ENCODE measurements at places on chromosomes 6 and 20.

DNA sequence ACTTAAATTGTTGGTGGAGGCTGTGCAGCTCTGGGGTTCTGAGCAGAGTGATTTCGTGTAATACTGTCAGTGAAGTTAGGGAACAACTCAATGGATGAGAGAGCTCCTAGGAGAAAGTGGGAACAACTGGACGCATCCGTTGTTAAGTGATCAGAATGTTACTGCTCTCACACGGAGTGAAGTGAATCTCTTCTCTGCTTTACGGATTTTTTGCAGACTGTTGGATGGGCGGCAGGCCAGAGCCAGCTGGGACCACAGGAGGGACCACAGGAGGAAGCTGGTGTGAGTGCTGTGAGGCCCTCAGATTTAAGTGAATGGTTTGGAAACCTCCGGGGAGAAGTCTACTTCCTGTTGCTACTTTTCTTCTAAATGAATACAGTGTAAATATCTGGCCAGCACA, 23.7 kb upstream of the PPP1R14C start:
- peak; percentile 66 for ATAC-seq

- no peak for ATAC-seq
These were observed 8.7 kb downstream of the PSMB9 start for GRCh38 chr6:32862725-32863124.

DNA sequence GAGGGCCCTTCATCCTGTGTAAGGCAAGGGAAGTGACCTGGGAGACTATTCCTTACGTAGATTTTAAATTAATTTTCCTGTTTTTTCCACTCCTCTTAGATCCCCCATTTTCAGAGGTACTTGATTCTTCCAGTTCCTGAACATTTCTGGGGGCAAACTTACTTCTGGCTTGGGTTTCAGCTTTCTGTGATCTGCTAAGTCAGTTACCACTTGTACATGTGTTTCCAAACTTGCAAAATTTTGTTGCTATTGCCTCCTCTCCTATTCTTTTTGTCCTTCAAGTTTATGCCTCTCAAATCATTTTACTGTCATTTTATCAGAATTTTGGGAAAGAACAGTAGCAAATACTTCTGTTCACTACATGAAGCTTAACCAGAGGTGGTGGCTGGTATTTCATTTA, 81.2 kb downstream of the QRSL1 start:
- ATAC-seq: no peak

DNA sequence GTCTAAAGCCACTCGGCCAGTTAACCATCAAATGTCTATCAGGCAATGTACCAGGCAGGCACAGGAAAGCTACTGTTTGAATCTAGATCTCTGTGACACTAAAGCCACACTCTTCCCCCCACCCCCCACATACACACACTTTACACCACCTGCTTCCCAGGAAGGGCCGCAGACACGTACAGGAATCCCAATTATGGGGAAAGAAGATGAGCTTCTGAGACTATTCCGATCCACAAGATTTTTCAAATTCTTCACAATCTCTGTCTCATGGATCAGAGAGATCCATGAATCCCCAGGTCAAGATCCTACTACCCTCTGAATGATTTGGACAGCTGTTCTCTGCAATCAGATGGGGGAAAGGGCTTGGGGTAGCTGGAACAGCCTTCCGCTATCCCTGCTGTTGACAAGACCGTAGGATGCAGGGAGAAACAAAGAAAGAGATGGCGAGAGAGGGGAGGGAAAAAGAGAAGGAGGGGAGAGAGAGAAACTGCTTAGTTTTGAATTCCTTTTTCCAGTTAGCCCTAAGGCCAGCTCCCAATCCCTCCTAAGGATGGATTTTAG, 25.4 kb upstream of the RIMS4 start:
- no peak for ATAC-seq

GRCh38 chr6:35473850-35474130, 5.6 kb downstream of the RPL10A start:
- no peak for ATAC-seq

DNA sequence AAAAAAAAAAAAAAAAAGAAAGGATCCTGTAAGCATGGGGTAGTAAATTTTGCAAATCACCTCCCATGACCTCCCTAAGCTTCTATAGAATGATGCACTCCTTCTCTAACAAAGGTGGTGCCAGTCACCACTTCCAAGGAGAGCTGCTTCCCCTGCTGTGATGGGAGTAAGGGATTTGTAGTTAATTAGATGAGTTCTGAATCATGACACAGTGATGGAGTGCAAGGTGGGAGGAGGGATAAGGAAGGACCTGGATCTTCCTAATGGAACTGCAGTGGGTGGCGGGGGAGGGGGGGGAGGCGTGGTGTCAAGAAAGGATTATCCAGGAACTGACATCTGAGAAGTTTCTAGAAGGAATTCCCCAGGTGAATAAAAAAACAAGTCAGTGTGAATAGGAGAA, 47.8 kb downstream of the NRN1 start:
- no peak for ATAC-seq

DNA sequence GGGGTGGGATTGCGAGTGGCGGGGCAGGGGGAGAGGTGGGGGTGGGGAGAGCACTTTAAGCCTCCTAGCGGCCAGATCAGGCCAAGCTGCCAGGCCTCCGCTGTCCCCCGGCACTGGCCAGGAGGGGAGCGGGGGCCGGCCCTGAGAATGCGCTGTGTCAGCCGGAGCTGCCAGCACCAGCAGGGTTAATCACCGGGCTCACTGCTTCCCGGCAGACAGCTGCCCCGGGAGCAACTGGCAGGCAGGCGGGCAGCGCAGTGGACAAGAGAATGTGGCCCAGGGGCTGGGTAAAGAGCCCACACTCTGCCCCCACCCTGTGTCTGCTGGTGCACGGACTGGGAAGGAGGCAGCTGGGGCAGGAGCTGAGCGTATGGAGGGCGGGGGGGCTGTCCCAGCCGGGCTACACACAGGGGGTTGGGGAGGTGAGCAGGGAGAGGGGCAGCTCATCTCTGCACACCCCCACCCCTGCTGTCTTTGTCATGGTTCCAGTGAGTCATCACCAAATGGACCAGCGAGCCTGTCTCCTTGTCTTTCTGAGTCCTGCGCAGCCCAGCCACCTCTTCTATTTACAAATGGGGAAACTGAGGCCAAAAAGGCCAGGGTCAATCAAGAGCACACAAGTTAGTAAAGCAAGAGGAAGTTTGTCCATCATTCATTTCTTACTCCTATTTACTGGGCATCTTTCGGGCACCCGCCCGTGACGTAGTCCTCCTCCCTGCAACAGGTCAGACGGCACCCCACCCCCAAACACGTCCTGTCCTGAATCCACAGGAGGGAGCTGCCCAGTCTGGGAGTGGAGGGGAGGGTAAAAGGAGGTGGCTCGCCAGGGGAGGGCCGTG, 2.1 kb upstream of the LAMA5 start:
- ATAC-seq: peak; percentile 61

GRCh38 chr20:11790046-11790445, 127.6 kb upstream of the BTBD3 start:
- ATAC-seq: peak; percentile 59

DNA sequence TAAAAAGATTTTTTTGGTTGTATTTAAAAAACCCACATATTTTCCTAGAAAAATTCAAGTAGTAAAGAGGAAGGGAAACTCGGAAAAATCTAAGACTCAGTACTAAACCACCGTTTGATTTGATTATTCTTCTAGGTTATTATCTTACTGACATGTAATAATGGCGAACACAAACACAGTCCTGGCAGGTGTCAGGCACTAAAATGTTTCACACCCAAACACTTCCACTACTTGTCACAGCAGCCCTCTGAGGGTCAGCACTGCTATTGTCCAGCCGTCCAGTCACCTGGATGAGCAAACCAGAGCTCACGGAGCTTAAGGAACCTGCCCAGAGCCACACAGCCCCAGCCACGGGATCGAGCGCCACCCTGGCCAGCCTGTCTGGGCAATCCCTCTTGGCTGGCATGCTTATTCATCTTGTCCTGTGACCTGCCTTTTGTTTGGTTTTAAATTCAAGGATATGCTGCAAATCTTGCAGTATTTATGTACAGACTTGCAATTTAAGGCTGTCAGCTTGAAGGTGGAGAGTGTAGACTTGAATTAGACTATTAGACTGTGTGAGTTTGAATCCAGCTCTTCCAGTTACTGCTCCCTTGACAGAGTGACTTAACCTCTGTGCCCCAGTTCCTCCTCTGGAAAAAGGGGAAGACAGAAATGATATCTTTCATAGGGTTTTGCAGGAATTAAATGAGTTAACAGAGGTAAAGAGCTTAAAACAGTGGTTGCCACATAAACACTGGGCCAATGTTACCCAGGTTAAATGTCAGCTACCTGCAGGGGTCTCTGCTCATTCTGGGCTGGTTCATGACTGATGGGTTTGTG, 82.2 kb downstream of the CDYL start:
- no peak for ATAC-seq

GRCh38 chr6:144036835-144037195, 28.8 kb upstream of the PLAGL1 start:
- peak; percentile 17 for ATAC-seq

GRCh38 chr20:48841196-48841874, 13.5 kb upstream of the PREX1 start:
- no peak for ATAC-seq

DNA sequence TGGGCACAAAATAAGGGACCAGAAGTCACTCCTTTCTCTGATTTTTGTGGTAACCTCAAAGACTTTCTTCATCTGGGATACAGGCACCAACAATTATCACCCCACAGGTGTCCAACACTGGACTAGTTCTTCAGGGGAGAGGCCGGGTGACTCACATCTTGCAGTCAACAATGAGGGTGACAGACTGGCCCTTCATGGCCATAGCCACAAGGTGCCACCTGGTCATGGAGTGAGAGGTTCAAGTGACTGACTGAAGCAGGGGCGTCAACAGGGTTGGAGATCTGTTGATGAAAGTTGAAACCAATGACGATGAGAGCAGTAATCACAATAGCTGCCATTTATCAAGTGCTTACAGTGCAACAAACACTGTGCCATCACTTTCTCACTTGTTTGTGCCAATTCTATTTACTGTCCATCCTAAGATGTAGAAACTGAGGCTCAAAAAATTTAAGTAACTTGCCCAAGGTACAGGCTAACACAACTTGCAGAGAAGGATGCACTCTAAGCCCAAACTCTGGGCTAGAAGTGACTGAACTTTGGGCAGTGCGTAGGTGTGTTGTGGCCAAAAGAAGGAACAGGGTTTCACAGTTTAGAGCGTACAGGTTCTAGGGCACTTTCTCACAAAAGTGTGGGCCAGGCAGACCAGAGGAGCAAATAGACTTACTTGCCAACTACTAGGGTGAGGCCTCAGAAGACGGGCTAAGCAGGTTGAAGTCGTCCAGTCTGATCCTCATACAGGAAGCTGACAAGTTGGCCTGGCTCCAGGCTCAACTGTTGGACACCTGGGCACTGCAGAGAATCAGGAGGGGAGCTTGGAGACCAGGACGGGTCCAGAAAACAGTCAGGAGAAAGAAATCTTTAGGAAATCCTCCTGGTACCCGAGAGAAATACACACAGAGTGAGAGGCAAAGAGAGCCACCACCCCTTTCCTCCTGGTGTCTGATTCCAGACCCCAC, 30.4 kb downstream of the HLA-DPB1 start:
- no peak for ATAC-seq

DNA sequence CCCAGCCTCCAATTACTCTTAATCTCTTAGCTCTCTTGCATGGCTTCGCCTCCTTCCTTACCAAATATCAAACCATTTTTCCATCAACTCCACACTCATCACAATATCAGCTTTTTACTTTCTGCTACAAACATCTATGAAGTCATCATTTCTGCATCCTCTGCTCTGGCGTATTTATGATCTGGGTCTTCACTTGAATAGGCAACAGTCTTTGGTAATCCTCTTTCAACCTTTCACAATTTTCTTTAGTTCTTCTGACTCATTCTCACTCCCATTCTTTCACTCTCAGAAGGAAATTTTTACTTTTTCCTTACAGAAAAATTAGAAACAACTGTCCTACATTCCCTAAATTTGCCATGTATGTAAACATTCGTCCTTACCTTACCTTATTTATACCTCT, 522.4 kb downstream of the HDGFL1 start:
- ATAC-seq: no peak

DNA sequence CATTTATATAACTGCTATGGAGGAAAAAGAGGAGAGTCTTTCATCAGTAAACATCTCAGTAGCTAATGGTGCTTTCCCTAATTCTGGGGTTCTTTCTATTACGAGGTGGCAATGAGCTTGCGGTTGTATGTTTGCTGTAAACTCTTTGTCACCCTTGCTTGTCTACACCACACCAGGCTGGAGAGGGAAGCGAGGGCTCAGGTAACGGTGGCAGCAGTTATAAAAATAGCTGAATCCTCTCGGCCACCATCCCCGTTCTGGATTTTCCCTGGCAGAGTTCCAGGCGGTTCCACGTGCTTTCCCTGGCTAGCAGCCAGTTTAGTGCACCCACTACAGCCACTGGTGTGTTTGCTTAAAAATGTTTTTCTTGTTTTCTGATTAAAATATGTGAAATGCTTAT, 39.0 kb downstream of the MAS1 start:
- ATAC-seq: no peak

DNA sequence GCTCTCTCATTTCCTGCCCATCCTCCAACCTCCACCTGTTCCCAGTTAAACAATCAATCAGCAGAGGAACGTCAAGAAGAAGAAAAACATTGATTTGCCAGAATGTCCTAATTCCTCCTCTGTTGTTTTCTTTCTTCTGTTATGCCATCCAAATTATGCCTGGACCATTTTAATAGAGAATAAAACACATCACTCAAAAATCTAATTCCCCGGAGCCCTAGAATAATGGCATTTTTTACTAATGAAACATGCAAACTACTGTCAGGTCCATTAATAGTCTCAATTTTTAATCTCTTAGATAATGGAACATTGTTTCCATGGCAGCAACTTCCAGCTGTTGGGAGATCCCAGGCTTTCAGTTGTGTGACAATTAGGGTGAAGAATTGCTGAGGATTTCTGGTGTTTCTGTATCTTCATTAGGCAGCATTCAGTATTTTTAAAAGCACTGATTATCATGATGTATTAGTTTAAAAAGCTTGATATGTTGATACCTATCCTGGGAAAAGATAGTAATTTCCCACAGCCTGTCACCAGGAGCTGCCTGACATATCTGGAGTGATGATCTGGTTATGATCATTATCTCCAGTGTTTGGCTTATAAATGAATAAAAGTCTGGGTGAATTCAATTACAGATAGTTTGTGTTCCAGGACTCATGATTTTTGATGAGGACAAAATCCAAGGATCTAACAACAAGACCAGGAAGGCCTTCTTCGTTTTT, 209.8 kb downstream of the TPBG start:
- ATAC-seq: no peak
